ENCODE measurements at places on chromosomes 1 and 21. TPM values are rescaled to one million over a fixed set of nuclear protein-coding genes. Genes with fewer than 3 reads are reported as not detected.

NBL1 gene
- 24.4 TPM for total RNA-seq

GSTM1 gene
- total RNA-seq = 43.1 TPM

TBX15 gene
- total RNA-seq = not detected

SLAMF1 gene
- 86.2 TPM for total RNA-seq

OR6K3 gene
- not detected for total RNA-seq

CRNN gene
- not detected for total RNA-seq

KRTAP11-1 gene
- not detected for total RNA-seq

NBPF6 gene
- 0.22 TPM for total RNA-seq

FCRL4 gene
- total RNA-seq = not detected

LRRC53 gene
- not detected for total RNA-seq

KCNK2 gene
- not detected for total RNA-seq

SDC3 gene
- total RNA-seq = not detected

BARHL2 gene
- total RNA-seq = not detected

AIRE gene
- total RNA-seq = not detected

GUCA2A gene
- not detected for total RNA-seq

KCND3 gene
- total RNA-seq = not detected

PTPRF gene
- total RNA-seq = 0.33 TPM

NUDT4B gene
- total RNA-seq = 2.4 TPM

NMNAT2 gene
- total RNA-seq = not detected

IFI6 gene
- 42.8 TPM for total RNA-seq

GLIS1 gene
- not detected for total RNA-seq

ADCY10 gene
- 0.33 TPM for total RNA-seq

VASH2 gene
- total RNA-seq = 0.81 TPM

TNFRSF14 gene
- total RNA-seq = 118 TPM

OR2T35 gene
- not detected for total RNA-seq

MAP3K21 gene
- total RNA-seq = 3.0 TPM

MIXL1 gene
- total RNA-seq = not detected

DNAJC8 gene
- 103 TPM for total RNA-seq

LAMC1 gene
- 0.64 TPM for total RNA-seq

SYT6 gene
- total RNA-seq = not detected

NECAP2 gene
- 72.0 TPM for total RNA-seq

RPL22 gene
- total RNA-seq = 209 TPM

KLHDC8A gene
- total RNA-seq = not detected

ZNF593OS gene
- not detected for total RNA-seq

IRF6 gene
- total RNA-seq = 8.6 TPM

BTBD19 gene
- total RNA-seq = 6.4 TPM

LCE2C gene
- not detected for total RNA-seq

GPR52 gene
- total RNA-seq = 4.4 TPM

HSPB7 gene
- total RNA-seq = not detected

NUP210L gene
- total RNA-seq = not detected

OR2L8 gene
- total RNA-seq = 0.47 TPM

TSPEAR gene
- not detected for total RNA-seq

PCSK9 gene
- total RNA-seq = not detected

MROH7 gene
- total RNA-seq = 0.84 TPM

PROK1 gene
- total RNA-seq = 0.21 TPM

OR2G6 gene
- not detected for total RNA-seq

ANKRD45 gene
- not detected for total RNA-seq

OLFM3 gene
- not detected for total RNA-seq

C1orf185 gene
- not detected for total RNA-seq

HFM1 gene
- not detected for total RNA-seq

ODR4 gene
- 23.7 TPM for total RNA-seq

PLOD1 gene
- 50.7 TPM for total RNA-seq

GJA8 gene
- total RNA-seq = not detected

CD1D gene
- total RNA-seq = not detected

FMOD gene
- total RNA-seq = not detected

CCDC190 gene
- total RNA-seq = not detected

TNFSF18 gene
- 0.36 TPM for total RNA-seq

FAM78B gene
- 0.47 TPM for total RNA-seq
